ENCODE measurements at places on chromosomes 5 and 9. TPM values are rescaled to one million over a fixed set of nuclear protein-coding genes. Genes with fewer than 3 reads are reported as not detected.

GRCh38 chr5:15993919-15994318 lies 185.7 kb downstream of the MARCHF11 start:
- H3K27me3 ChIP-seq = no peaks in the 10 kb centered on the region
- no peak overlapping the region for H3K4me3 ChIP-seq
- peaks cover 10% of the 10 kb centered on the region for H3K4me1 ChIP-seq
- no peak for DNase-seq
- no peak overlapping the region for H3K27ac ChIP-seq

- no peak for DNase-seq
- 0 out of 2 replicates have a peak, but pooled peaks cover 12% of the 10 kb centered on the region for H3K4me1 ChIP-seq
- H3K4me3 ChIP-seq = no peak overlapping the region
- H3K36me3 ChIP-seq = no peaks in the 10 kb centered on the region
Measured at GRCh38 chr5:35195472-35195852, 34.8 kb downstream of the PRLR start.

GRCh38 chr9:132249123-132249522 lies 87.3 kb downstream of the NTNG2 start:
- no peak overlapping the region for H3K4me3 ChIP-seq
- no peak overlapping the region for H3K27ac ChIP-seq
- peak; percentile 17 for DNase-seq
- no peaks in the 10 kb centered on the region for H3K27me3 ChIP-seq

DNA sequence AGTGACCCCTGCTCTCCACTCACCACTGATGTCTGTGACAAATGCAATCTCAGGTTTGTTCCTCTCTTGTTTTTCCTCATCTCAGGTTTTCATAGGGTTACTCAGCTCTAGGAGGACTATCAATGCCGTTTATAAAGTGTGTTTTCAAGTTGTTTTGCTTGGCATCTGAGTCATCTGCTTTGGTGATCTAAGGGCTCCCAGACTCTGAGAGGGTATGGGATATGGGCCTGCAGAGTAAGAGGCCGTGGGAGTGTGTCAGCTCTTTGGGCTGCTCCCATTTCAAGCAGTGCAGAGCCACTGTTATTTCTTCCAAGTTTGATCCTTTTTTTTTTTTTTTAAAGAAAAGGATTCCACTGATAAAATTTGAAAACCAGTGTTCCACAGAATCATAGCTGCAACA lies 46.3 kb downstream of the NNT start:
- no peaks in the 10 kb centered on the region for H3K27me3 ChIP-seq
- no peak overlapping the region for H3K27ac ChIP-seq
- no peak overlapping the region for H3K4me3 ChIP-seq
- DNase-seq = no peak
- no peaks in the 10 kb centered on the region for H3K4me1 ChIP-seq

Gene DDX4
- not detected for total RNA-seq

All from PC-3 (cell line).